ENCODE measurements at places on chromosomes 3 and 15. TPM values are rescaled to one million over a fixed set of nuclear protein-coding genes. Genes with fewer than 3 reads are reported as not detected.

The HCLS1 gene
- total RNA-seq = 28.8 TPM

The SERPINI2 gene
- 1.4 TPM for total RNA-seq

The FOXB1 gene
- total RNA-seq = not detected

The TIGIT gene
- total RNA-seq = not detected

The QTRT2 gene
- 2.4 TPM for total RNA-seq

The RBP2 gene
- total RNA-seq = not detected

The TIMP4 gene
- total RNA-seq = 10.6 TPM

The LMAN1L gene
- not detected for total RNA-seq

The TERC gene
- 530 TPM for total RNA-seq

Measured in uterus (tissue), 4 donors.